ENCODE measurements at places on chromosomes 5 and 9.

GRCh38 chr5:131720714-131721113 is 76.1 kb downstream of the FNIP1 start:
- DNase-seq: no peak

- DNase-seq: no peak
Measured at GRCh38 chr9:98101868-98102273, 17.2 kb downstream of the TRIM14 start.

GRCh38 chr9:5453673-5454072 is 3.3 kb downstream of the CD274 start:
- DNase-seq: no peak

DNA sequence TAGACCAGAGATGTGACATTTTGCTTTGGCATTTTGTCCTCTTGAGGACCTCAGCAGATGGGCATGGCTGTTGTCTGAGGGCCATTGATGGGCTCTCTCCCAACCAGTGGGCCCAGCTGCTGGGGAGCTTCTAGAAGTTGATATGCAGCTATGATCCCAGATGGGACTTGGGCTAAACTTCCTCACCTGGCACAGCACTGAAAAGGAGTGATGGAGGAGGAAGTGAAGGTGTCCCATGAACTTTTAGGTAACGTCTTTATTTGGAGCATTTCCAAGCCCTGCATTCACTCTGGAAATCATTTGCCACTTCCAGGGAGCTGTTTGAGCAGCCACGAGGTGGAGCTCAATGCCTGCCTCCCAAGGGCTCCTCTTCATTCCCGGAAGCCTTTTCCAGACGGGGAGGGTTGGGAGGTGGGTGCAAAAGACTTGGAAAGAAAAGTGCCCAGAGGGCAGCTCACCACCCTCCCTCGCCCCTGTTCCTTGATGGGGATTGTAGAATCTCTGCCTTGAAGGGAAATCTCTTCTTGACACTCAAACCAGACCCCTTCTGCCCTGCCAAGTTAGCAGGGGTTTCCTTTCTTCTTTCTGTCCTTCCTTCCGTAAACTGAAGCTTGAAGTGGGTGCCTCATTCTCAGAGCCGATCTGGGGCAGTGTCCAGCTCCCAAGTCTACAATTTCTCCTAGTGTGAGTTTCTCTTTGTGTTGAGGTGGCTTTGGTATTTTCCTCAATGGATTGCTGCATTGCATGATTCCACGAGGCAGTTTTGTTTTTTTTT is 18.1 kb upstream of the NEUROG1 start:
- DNase-seq: peak; percentile 78

DNA sequence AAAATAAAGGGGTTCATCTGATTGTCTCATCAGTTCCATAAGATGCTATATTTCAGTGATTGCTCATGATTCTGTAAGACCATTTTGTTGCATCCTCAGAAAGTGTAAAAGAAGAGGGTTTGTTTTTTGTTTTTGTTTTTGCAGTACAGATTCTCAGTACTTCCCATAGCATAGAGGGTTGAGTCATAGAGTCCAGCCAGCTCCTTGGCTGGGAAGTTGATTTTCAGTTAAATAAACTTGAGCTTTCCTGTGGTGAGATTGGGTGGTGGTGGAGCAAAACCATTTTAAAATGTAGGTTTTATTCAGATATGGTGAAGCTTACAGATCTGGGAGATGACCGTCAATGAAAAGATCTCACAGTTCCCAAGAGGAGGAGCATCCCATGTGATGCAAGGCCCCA is 48.2 kb downstream of the DAPK1 start:
- DNase-seq: no peak

GRCh38 chr9:1723522-1724015 is 291.6 kb upstream of the SMARCA2 start:
- DNase-seq: no peak

- DNase-seq: no peak
Measured at GRCh38 chr9:83511051-83511450, 27.1 kb downstream of the FRMD3 start.

DNA sequence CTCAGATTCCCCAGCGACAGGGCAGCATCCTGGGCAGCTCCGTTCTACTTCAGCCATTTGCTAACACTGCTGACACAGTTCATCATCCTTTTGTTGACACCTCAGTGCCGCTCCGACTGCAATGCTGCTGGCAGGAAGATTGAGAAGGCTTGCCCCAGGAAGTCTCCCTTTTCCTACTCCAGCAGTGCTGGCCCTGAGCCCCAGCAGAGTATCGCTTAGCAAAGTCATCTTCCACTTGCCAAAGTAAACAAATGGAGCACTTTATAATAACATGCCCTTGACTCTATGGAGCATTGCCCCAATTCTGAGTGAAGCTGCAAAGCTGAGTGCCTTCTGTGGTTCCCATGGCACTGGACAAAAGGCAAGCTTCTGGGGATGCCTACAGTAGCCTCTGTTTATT is 32.2 kb downstream of the PRLR start:
- DNase-seq: no peak

GRCh38 chr9:68643901-68644809 is 60.9 kb upstream of the PIP5K1B start:
- no peak for DNase-seq

GRCh38 chr5:154728939-154729588 is 26.1 kb upstream of the LARP1 start:
- no peak for DNase-seq

- no peak for DNase-seq
Measured at GRCh38 chr5:90227683-90228082, 181.9 kb downstream of the CETN3 start.

GRCh38 chr9:106481013-106481609 is 381.9 kb upstream of the ZNF462 start:
- no peak for DNase-seq

GRCh38 chr9:95150903-95151302 is 166.6 kb downstream of the FANCC start:
- no peak for DNase-seq

- DNase-seq: no peak
Measured at GRCh38 chr9:86735772-86736458, 211.4 kb downstream of the GAS1 start.

DNA sequence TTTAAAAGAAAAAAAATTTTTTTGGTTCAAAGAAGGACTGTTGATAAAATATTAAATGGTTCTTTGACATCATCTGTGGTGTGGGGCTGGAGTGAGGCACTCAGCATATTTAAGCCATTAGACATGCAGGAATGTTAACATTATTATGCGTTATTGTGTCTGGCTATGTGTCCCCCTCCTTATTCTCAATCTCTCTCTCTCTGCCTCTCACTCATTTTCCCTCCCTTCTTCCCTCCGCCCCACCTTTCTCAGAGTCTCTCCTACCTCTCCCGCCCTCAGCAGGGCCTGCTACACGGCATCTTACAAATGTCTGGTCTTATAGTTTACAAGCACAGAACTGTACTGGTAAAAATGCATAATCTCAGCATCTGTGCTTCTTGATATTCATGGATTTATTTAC is 287.8 kb upstream of the TMEM161B start:
- DNase-seq: peak; percentile 82
